ENCODE measurements at places on chromosomes 7 and 10.

GRCh38 chr10:93076871-93077270 is 3.2 kb downstream of the CYP26A1 start:
- no peak for DNase-seq

GRCh38 chr7:38673795-38674194 is 42.6 kb upstream of the AMPH start:
- DNase-seq = no peak

- DNase-seq = no peak
Measured at GRCh38 chr10:51156926-51157325, 82.6 kb downstream of the PRKG1 start.

DNA sequence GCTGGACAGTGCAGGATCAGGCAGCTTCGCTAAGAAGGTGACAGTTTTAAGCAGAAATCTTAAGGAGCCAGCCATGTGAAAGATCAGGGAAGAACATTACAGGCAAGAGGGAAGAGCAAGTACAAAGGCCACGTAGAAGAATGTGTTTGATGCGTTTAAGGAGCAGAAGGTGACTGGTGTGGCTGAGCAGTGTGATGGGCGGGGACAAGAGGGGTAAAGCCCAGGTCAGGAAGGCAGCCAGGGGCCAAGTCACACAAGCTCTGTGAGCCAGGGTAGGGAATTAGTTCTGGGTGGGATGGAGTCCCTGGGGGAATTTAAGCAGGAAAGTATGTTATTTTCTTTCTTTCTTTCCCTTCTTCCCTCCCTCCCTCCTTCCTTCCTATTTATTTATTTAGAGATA is 166.9 kb downstream of the SH3PXD2A start:
- DNase-seq = no peak

GRCh38 chr10:28520346-28520745 is 12.6 kb upstream of the WAC start:
- no peak for DNase-seq

DNA sequence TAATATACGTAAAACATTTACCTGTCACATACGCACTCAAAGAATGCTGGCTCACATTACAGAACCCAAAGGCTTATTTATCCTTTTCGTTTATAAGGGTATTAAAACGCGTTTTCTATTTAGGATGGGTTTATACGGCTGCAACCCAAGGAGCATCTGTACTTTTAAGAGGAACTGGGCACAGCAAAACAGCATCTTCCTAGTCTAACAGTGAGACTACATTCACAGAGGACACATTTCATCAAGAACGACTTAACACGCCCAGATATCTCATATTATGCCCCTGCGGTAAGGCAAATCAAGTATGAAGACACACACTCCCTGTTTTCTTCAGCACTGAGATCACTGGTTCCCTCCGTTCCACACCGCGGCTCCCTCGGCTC is 533 bp upstream of the DMTF1 start:
- DNase-seq = no peak

GRCh38 chr10:31782701-31783100 is 145.9 kb downstream of the ARHGAP12 start:
- no peak for DNase-seq

GRCh38 chr7:134782121-134782623 is 2.7 kb downstream of the CALD1 start:
- DNase-seq = no peak

GRCh38 chr10:96831200-96831866 is 765 bp upstream of the LCOR start:
- no peak for DNase-seq

DNA sequence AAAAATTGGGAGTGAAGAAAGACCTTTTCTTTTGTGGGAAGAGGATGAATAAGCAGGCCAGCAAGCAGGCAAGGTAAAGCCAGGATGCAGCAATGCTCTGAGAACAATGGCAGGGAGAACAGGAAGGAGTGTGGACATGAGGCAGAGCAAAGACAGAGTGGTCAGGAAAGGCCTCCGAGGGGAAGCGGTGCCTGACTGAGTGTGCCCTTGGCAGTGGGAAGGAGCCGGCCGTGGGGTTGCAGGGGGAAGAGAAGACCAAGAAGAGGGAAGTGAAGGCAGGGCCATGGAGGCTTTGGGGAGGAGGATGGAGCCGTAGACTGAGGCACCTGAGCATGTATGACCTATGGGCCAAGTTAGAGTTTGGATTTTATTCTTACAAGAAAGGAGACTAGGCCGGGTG is 21.9 kb upstream of the ZNF212 start:
- DNase-seq = no peak

DNA sequence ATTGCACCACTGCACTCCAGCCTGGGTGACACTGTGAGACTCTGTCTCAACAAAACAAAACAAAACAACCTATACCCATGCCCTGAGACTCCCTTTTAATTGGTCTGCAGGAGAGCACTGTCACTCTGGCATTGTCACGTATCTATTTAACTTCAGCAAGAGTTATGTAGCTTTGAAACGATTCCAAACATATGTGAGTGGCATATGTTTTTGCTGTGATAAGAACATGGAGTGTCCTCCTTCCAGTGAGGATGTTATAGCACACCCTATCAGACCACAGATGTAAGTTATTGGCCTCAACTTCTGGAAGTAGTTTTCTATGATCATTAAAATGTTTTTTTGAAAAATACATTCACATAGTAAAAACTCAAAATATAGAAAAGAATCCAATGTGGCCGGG is 15.5 kb upstream of the DNAJC12 start:
- DNase-seq = no peak

GRCh38 chr10:79349766-79350406 is 2.6 kb downstream of the PPIF start:
- no peak for DNase-seq

- no peak for DNase-seq
Measured at GRCh38 chr7:43490016-43490415, 92.9 kb upstream of the STK17A start.

DNA sequence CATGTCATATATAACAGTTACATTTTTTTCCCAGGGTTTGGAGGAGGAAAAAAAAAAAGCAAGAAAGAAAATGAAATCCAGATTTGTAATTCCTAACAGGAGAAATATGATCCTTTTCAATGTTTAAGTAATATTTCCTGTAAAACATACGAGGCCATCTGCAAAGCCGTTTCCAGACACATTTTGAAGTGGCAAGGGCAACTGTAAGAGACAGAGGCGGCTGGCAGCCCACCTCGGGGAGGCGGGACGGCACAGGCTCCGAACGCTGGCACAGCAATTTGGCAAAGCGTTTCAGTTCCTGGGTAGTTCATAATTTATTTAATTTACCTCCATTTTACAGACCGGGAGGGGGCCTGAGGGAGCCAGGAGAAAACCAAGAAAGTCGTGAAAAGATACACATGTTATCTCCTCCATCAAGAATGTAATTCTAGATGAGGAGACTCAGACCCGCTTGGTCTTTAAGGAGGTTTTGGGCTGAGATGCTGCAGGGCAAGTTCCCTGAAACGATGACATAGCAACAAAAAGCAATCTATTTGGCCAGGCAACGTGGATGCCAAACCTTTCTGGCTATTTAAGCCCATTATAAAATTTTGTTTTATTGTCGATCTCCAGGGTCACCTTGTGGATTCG is 448.5 kb upstream of the MKI67 start:
- DNase-seq = no peak

- DNase-seq = peak; percentile 66
Measured at GRCh38 chr10:100482181-100482833, 19.5 kb downstream of the WNT8B start.

Measured in activated CD4-positive, alpha-beta T cell treated with anti-CD3 and anti-CD28 coated beads, Interleukin-2, Interleukin-4, amounts not matched to agents 100 ng/mL and 50 ng/mL, durations not matched to agents 16 hours and 8 hours (primary cell).